Glutamatergic neuron (in vitro differentiated cells): ENCODE measurements at places on chromosomes 12 and 14.

DNA sequence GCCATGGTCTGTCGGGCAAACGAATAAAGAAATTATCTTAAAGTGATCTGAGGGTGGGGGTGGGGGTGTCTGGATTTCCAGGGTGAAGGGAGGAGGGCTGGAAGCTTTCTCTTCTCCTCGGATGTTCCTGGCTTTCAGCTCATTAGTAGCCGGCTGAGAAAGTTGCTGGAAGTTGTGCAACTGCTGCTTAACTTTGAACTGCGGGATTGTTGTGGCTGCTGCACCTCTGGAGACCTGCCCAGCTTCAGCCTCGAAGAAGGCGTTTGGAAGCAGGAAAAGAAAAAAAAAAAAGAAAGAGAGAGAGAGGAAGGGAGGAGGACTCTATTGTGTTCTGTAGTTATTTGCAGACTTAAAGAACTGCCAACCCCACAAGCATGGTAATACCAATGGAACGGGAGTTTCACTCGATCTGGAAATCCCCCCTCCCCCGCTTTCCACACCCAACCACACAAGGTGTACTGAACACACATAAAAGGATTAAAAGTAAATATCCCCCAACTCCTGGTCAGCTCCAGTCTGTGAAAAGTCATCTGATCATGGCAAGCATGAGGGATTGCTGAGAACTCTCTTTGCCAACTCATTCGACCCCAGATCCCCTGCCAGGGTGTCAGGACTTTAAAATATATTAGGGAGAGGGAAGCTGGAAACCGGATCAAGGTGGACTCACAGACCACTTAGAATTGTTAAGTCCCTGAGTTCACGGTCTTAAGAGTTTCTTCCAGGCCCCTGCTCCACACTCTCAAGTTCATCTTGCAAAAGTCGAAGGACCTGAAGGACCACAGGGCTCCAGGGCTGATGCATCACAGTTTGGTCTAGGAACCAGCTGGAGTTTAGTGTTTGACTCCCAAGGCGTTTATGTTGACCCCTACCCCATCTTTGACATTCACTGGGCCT is at the start of gene RASSF9:
TSS of gene RASSF9 (minus strand) at position 213 of the 894 bp plus-strand sequence. CDS start at position 5, 208 bp downstream.
- DNase-seq = no peak

DNA sequence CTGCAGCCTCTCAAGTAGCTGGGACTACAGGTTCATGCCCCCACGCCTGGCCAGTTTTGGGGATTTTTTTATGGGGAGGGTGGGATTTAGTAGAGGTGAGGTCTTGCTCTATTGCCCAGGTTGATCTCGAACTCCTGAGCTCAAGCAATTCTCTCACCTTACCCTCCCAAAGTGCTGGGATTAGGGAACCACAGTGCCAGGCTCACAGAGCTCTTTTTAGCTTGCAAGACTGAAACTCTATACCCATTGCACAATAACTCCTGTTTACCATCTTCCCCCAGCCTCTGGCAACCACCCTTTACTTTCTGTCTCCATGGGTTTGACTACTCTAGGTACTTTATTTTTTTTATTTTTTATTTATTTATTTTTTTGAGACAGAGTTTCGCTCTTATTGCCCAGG is 25.7 kb upstream of the CDK17 start:
- no peak for DNase-seq

DNA sequence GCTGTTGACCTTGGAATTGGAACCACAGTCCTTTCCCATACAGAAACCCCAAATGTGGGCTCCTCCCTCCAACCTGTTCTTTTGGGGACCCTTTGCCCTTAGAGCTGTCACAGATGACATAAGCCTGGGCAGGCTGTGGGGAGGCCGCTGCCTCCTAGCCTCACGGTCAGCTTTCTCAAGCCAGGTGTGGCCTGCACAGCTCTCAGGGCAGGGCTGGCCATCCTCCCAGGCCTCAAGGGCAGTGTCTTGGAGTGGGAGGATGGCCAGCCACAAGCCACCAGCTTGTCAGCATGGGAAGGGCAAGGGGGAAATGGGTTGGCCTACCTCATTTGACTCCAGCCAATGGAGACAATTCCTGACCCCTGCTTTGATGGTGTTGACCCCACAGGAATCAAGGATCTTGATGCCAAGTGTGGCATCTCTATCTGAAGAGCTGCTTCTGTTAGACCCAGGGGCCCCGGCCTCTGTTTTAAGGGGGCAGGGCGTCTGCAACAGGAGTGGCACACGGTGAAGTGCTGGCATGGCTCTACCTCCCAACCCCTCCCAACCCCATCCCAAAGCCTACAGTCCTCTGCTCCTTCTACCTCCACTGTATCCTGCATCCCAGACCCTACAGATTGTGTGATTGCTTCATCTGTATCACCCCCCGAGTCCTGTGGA is 11.5 kb downstream of the CBLN3 start:
- no peak for DNase-seq

DNA sequence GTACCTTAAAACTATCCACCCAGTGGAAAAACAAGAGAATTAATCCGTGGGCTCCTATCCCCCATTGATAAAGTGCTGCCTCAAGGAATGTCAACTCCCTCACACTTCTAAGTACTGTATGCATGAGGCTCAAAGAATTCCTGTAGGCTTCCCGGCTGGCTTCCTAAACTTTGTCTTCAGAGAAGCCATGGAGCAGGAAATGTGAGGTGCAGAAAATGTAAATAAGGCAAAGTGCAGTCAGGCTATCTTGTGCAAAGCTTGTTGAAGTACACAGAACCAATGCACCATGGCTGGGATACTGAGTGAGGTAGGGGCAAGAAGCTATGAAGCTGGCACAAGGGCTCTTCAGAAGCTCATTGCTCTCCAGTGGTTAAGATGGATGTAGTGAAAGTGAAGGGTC is 611.0 kb downstream of the FSCB start:
- no peak for DNase-seq

- DNase-seq = no peak
Measured at GRCh38 chr12:118058881-118059280, 2.1 kb downstream of the WSB2 start.

GRCh38 chr14:24986206-24986893 is 63.6 kb downstream of the STXBP6 start:
- no peak for DNase-seq

DNA sequence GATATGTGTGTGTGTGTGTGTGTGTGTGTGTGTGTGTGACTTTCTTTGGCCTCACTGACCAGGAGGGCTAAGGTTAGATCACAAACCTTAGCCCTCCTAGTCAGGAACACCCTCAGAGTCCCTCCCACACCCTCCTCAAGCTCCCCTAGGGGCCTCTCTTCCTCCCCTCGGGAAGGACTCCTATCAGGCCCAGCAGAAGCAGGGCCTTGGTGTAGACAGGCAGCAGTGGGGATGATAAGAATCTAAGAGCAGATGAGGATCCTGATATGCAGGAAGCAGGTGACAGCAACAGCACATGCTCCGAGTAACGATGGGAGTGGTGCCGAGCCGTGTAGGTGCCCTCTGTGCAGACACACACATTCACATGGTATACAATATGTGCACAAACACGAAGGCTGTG is 20.7 kb downstream of the PLEK2 start:
- no peak for DNase-seq
